Stimulated activated CD4-positive, alpha-beta T cell treated with anti-CD3 and anti-CD28 coated beads, Interleukin-15, amount 100 ng/mL, for 48 hours (primary cell): ENCODE measurements at places on chromosomes 7 and 10.
A peak's percentile ranks its signal among the peaks of the same experiment; 100 is the strongest.

GRCh38 chr10:128384831-128385230, 258.6 kb upstream of the MKI67 start:
- no peak for DNase-seq

DNA sequence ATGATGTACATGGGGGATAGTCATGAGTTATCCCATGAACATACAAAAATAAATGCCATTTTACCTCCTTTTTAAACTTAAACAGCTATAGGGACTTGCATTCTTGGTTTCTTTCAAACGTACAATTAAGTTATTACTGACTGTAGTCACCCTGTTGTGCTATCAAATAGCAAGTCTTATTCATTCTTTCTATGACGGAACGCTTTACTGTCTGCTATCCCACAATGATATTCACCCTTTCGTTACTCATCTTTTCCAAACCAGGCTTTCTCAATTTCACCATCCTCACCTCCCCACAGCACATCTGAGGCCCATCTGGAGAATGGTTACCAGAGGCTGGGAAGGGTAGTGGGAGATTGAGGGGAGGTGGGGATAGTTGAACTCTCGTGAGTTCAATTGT, 218.8 kb downstream of the PHF14 start:
- no peak for DNase-seq

DNA sequence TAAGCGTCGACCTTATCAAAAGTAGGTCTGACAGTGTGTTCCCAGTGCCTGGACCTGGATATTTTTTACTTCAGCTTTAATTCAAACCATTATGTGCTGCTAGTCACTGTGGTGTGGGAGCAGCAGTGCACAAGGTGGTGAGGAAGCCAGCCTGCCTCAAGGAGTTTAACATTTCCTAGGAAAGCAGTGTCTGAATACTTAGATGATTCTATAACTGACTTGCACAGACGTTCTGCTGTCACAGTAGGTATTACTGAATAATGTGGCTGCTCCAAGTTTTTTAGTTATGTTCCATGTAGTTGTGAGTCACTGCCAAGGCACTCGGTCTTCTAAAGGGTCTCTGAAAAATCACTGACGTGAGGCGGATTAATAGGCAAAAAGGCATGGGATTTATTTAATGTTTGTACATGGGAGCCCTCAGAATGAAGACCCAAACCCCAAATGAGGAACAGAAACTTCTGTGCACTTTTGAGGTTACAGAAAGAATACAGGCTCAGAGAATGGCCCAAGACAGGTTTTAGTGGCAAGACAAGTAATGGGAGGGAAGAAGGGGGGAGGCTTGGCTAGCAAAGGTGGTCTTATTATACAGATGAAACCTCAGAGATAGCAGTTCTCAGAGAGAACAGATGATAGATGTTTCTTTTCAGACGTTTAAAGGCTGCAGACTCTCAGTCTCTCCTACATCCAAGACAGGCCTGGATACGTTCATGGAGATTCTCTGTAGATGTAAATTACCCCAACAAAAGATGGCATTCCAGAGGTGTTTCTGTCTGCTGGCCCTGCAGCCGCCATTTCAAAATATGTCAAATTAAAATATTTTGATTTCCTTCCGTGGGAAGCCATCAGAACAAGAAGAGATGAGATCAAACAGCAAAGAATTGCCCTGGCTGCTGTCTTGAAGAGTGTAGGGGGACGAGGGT, 209.3 kb downstream of the SDK1 start:
- DNase-seq, result no peak

- no peak for DNase-seq
These were observed 135.3 kb upstream of the ITGB1 start for GRCh38 chr10:33093362-33093761.

DNA sequence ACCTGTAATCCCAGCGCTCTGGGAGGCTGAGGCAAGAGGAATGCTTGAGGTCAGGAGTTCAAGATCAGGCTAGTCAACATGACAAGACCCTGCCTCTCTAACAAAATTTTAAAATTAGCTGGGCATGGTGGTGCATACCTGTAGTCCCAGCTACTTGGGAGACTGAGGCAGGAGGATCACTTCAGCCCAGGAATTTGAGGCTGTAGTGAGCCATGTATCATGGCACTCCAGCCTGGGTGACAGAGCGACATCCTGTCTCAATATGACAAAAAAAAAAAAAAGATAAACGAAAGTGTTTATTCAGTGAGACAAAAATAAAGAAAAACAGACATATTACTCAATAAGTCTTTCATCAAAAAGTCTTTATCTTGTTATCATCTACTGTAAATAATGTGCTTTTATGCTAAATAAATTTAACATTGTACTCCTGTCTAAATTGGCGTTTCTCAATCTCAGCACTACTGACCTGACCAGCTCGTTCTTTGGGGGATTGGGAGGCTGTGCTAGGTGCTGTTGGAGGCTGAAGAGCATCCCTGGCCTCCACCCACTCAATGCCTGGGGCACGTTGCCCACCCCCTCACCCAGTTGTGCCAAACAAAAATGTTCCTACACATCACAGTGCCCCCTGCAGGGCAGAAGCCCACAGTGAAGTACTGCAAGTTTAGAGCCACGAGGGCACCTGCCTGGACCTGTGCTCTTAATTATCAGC, 57.7 kb downstream of the NCAPG2 start:
- peak; percentile 28 for DNase-seq

GRCh38 chr7:127598318-127598717, 4.8 kb downstream of the FSCN3 start:
- DNase-seq, result no peak

GRCh38 chr10:72048450-72049124, 39.8 kb downstream of the SPOCK2 start:
- DNase-seq, result peak; percentile 90

DNA sequence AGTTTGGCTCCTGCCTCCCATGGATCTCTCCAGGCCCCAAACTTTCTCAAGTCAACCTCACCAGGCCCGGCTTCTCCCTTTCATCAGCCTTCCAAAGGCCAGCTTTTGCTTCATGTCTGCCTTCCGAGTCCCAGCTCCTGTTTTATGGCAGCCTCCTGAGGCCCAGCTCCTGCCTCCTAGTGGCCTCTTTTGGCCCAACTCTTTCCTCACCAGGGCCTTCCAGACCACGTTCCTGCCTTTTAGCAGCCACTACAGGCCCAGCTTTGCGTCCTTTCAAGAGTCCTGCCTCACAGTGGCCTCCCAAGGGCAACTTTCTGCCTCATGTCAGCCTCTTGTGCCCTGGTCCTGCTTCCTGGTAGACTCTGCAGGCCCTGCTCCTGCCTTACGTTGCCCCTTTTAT, 15.3 kb upstream of the TMEM248 start:
- no peak for DNase-seq

DNA sequence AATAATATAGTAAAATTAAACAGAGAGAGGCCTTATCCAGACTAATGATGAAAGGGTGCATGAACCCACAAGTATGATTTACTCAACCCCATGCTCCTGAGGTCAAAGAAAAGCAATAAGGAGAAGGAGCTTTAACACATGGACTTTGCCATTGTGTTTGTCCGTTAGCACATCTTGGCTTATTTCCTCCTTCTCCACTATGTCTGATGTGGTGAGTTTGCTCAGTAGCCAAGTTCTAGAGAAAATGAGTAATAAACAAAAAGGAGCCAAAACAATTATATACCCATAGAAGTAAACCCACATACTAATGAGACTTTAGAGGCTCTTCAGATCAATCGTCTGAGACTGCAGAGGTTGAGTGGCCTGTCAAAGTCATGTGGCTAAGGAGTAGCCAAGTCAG, 26.1 kb upstream of the ADD3 start:
- no peak for DNase-seq

DNA sequence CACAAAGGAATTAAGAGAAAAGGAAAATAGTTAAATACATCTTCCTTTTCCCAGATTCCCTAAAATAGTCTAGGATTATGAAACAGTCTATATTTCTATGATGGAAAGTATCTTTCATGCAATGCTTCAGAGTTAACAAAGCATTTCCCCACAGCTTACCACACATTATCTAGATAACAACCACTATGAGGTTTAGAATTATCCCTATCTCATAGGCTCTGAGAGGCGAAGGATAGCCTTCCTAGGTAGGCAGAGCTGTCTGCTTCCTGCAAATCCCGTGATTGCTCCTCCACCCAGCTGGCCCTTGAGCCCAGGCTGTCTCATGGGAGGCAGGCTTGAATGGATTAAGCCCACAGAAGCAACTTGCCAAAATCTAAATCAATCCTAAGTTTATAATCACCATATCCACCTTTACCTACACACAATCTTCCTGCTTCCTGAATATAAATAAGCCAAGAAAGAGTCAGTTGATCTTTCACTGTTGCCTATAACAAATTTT, 321.4 kb upstream of the AOAH start:
- no peak for DNase-seq

GRCh38 chr10:6065835-6066234, 3.7 kb upstream of the IL2RA start:
- DNase-seq, result no peak

DNA sequence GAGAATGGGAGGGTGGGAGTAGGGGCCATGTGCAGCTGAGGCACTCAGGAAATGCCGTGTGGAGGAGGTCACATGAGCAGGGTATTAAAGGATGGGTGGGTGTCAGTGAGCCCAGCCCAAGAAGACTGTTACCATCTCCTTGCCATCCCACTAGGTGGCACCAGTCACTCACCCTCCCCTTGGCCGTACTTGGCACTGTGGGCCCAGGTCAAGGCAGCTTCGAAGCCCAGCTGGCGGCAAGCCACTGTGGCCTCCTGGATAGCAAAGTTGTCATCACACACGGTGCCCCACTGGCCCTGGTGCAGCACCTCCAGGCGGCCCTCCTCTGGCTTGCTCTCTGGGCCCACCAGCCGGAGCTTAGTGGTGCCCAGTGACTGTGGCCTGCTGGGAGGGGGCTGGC, 5.4 kb downstream of the LOXL4 start:
- no peak for DNase-seq

DNA sequence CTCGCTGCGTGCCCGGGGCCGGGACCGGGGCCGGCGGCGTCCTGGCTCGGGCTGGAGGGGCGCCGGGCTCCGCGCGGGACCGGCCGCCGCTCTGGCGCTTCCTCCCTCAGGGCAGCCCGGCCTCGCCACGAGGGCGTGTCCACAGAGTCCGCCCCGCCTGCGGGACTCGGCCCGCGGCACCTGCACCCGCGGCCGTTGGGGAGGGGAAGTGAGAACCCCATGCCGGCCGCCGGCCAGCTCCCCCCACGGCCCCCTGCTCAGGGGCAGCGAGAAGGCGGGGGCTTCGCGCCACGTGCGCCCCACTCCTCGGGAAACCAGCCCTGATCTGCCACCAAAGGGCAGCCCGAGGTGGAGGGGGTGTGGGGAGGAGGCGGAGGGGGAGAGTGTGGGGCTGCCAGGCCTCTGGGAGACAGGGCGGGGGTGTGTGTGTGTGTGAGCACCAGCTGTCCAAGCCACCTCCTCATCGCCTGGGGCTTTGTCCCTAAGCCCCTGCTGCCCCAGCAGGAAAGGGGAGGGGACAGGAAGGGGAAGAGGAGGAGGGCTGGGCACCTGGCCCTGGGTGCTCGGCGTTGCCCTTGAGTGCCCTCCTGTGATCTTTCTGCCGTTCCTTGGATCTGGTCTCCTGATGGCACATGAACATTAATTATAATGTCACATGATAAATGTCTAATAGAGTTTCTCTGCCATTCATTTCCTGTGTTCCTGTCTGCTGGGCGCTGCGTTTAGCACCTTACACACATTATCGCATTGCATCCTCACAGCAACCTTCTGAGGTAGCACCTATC, at the start of gene PIK3AP1:
Gene PIK3AP1, minus strand, starts transcription at position 93 of the 785 bp plus-strand sequence. CDS start 120 bp downstream, outside the sequence.
- DNase-seq, result peak; percentile 1

GRCh38 chr10:81013771-81014170, 476.1 kb downstream of the SH2D4B start:
- no peak for DNase-seq

DNA sequence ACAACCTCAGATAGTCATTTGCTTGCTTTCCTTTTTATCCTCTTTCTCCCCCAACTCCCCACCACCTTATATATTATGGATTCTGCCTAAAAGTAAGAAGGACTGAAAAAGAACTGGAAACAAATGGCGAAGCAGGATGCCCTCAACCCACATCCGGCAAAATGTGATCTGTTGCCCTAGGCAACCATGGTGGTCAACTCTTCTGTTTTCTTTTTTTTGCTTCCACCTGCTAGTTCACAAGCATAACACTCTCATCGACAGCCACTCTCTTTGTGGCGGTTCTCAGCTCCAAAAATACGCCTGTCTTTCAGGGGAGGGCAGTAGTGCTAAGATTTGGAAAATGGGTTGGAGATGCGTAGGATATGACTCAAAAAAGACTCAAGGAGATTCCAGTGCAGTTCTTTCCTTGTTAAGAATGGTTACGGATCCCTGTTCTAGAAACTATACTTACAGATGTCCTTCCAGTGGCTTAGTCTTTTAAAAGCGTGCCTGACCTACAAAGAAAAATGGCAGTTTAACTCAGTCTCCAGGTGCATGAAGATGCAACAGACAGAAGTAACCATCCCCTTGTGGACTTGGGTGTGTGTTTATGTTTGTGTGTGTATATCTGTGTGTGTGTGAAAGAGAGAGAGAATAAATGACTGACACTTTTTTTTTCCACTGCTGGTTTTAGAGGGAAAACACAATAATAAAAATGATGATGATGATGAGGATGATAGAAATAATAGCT, 10.7 kb downstream of the APBB1IP start:
- peak; percentile 32 for DNase-seq

DNA sequence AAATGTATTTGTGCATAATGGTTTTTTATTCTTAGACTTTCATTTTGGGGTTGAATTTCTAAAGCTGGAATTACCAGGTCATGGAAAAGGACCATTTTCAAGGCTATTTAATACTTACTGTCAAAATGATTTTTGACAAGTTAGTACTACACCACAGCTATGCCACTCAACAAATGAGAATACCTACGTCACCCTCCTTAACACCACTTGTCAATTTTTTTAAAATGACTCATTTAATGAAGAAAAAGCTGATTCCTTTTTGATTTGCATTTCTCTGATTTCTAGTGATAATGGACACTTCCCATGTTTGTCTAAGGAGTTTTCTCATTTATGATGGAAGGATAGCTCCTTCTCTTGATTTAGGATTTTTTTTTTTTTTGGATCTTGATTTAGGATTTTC, 63.3 kb downstream of the VSTM4 start:
- no peak for DNase-seq

DNA sequence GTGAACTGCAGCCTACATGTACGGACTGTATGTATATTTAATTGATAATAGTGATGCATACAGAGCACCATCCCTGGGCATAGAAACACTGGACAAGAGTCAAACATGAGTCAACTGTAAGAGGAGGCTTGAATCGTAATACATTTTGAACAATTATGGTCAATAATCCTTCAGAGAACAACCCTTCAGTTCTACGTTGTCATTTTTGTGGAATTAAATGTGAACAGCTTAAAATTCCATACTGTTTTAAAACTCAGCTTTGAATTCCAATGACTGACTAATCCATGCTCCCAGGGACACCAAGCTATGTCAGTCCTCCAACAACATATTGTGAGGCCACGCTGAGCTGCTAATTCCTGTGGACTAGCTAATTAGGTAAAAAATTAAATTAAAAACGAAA, 41.5 kb upstream of the KMT2E start:
- no peak for DNase-seq
